AG08396 (cell line): ENCODE measurements at places on chromosomes 6 and 20.

- peak; percentile 56 for DNase-seq
Observed at GRCh38 chr20:56875052-56875659, 246.1 kb downstream of the TFAP2C start.

GRCh38 chr6:41049521-41049920, 3.5 kb upstream of the APOBEC2 start:
- DNase-seq = no peak

- no peak for DNase-seq
Observed at GRCh38 chr6:137568067-137568466, 73.9 kb upstream of the OLIG3 start.

- DNase-seq = no peak
Observed at GRCh38 chr6:159953091-159953601, 15.7 kb upstream of the IGF2R start.

DNA sequence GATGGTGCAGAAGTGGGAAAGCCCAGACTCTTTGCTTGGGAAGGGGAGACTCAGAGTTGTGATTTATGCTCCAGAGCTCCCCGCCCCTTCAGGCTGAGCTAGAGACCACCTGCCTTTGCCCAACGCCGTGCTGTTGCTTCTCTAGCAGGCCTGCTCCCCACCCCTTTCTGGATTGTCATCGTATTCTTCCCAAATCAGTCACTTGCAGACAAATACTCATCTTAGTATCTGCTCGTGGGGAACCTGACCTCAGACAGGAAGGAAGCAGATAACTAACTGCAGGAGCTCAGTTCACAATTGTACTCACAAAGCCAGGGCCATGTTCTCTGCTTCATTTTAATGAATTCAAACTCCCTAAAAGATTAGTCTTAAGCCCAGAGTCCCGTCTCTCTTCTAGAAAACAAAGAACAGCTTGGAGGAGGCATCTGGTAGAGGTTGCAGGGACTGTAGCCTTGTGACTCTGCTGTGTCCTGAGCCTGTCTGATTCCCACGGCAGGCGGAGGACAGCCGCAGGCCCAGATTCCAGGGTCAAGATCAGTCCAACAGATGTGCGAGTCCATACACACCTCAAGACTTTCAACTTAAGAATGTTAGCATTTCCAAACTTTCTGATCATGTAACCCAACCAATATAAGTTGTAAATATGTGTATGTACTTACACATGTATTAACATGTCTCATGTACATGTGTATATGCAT, 57.2 kb upstream of the GGTLC1 start:
- DNase-seq = no peak

- DNase-seq = no peak
Observed at GRCh38 chr6:118578617-118579016, 30.5 kb downstream of the PLN start.

DNA sequence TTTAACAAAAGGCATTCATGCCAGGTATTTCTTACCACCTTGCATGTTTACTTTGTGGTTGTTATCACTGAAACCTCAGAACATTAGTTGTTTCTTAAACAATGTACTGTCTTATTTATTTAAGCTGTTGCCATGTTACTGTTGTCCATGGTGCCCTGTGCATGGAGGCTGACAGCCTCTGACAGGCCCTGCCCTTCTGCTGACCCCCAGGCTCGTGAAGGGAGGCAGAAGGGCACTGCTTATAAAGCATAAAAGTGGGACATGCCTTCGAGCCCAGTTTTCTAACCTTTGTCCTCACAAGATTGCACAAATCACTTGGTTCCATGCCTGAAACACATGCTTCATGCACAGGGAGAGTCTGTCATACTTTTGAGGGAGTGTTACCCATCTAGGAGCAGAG, 46.7 kb upstream of the CLIC5 start:
- DNase-seq = no peak

DNA sequence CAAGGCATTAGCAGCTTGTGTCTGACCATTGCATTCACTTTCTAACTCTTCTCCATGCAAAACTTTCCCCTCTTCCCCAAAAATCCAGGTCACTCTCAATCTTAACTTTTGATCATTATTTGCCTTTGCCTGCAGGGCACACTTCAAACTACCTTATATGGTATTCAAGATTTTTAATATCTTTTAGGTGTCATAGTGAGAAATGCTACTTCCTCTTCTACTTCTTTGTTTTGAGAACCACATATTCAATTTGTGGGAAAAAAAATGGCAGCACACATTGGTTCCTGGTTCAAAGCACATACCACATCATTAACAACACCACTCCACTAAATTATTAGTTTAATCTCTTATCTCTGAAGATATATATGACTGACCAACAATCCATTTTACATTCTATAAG, 1267.0 kb upstream of the CITED2 start:
- DNase-seq = no peak

DNA sequence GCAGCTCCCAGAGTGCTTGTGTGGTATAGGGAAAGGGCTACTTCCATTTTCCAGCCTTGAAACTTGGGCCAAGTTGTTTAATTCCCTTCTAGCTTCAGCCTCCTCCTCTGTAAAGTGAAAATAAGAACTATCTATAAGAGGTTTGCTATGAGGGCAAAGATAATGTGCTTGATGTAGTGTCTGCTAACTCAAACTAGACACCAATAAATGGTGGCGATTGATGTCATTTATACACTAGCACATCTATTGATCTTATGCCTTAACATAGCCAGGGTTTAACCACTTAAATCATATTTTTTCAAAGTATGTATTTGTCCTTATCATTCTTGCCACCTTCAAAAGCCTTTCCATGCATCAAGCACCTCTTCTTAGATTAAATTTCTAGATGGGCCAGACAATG, 55.2 kb downstream of the NEDD9 start:
- no peak for DNase-seq

- peak; percentile 32 for DNase-seq
Observed at GRCh38 chr20:33211817-33212424, 5.2 kb upstream of the BPIFA3 start.

DNA sequence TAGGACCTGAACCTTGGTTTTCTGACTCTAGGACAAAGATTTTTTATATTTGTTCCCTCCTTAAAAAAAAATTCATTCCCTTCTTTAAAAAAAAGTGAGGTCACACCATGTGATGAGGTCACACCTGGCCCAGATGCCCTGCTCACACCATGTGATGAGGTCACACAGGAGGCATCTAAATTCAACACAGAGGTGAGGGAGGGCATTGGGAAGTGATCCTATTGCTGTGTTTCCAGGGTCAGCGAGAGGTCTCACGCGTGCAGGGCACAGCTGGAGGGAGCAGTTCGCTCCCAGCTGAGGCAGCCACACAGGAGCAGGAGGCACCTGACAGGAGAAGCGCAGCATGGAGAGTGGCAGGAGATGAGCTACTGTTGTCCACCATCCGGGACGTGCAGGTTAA, 92.5 kb downstream of the SLC22A23 start:
- DNase-seq = no peak

- DNase-seq = peak; percentile 59
Observed at GRCh38 chr6:42260972-42261371, 43.3 kb upstream of the MRPS10 start.

GRCh38 chr6:150485161-150485958, 114.3 kb upstream of the PLEKHG1 start:
- no peak for DNase-seq

GRCh38 chr20:24452016-24452415, 17.4 kb upstream of the SYNDIG1 start:
- DNase-seq = no peak

DNA sequence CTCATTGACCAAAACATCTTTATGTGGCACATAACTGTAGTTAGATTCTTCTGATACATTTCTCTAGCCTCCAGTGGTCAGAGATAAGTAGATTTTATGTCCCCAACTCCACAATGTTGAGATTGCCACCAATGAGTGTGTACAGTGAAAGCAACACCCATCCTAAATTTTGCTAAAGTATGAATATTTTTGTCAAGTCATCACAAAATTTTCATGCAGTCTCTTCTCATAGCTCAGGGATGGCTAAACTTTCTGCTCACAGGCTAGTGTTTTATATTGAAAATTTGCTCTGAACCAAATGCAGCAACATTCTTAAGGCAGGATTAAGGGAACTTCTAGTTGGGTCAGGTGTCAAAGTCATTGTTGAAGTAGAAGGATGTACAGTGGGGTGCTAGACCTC, 203.6 kb downstream of the NKAIN2 start:
- DNase-seq = no peak

- no peak for DNase-seq
Observed at GRCh38 chr6:36715469-36715868, 17.8 kb downstream of the RAB44 start.

DNA sequence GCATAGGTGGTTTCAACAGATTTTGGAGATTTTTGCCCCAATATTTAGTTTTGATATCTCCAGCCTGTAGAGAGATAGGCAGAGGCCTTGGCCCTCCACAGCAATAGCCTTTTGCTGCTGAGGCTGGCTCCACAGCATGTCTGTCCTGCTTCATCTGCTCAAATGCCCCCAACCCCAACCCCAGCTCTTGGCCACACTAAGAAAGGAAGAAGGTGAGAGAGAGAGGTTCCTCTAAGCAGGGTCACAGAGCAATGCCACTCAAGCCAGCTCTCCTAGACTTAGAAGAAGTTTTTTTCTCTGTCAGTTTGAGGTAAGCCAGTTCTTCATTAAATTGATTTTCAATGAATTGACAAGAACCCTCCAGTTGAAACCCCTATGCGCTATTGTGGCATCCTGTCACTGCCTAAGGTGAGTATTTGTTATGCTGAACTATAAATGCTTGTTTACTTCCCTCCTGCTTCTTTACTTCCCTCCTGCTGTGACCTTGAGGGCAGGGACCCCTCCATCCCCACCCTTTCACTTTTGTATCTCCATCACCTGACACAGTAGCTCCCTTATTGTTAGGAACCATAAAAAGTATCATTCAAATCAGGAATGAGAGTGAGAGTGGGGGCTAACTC, 366.2 kb upstream of the CNR1 start:
- DNase-seq = no peak

DNA sequence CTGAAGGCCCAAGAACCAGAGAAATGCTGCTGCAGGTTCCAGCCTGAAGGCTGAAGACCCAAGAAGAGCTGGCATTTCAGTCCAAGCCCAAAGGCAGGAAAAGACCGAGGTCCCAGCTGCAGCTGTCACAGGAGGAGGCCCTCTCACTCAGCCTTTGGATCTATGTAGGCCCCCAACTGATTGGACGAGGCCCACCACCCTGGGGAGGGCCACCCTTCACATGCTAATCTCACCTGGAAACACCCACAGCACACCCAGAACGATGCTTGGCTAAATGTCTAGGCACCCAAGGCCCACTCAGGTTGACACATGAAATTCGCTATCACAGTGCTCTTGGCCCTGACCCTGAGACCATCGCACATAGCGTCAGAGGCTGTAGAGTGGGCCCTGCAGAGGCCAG, 6.8 kb downstream of the SLCO4A1 start:
- no peak for DNase-seq

GRCh38 chr6:16163535-16164300, 34.8 kb downstream of the MYLIP start:
- DNase-seq = no peak

- no peak for DNase-seq
Observed at GRCh38 chr6:126381498-126381897, 41.6 kb downstream of the CENPW start.

GRCh38 chr6:89357390-89357789, 4.9 kb upstream of the UBE2J1 start:
- no peak for DNase-seq

- no peak for DNase-seq
Observed at GRCh38 chr6:3421791-3422434, 34.9 kb downstream of the SLC22A23 start.

DNA sequence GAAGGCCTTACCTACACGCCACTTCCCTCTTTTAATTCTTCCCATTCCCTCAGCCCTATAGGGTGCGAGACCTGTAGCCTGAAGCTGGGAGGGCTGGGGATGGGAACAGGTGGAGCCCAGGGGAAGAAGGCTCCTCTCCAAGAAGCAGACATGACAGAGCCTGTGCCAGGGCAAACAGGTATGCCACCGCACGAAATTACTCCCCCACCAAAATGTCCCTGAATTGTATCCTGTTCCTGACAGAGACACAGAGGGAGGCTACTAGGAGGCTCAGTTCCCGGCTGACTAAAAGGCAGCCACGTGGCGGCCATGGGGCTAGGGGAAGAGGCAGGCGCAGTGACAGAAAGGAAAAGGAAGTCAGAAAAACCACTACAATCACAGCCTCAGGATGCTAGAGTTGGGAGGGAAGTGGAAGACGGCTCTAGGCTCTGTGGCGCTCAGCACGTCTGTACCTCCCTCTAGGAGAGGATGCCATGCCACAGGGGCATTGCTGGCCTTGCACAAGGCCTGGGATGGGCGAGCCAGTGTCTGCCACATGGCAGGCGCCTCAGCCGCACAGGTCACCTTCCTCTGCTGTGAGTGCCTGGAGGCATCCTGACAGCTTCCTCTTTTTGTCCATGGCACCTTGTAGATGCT, 27.7 kb downstream of the TFEB start:
- no peak for DNase-seq

DNA sequence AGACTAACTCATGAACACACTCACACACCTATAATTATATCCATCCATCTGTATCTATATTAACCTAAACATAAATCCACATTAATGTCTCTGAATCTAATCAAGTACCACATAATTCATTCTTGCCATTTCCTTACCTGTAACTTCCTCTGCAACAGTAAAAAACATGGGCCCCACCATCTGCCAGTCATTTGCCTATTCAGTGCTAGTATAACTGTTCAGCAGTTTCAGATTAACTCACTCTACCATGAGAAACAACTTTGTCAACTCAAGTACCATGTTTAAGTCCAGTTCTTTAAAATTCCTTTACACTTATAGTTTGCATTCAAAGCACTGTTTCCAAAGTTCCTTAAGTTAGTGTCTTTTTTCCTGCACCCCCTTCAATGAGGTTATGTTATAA, 68.8 kb downstream of the LAMP5 start:
- DNase-seq = no peak

- no peak for DNase-seq
Observed at GRCh38 chr20:5146871-5147592, 20.2 kb downstream of the CDS2 start.

- no peak for DNase-seq
Observed at GRCh38 chr6:156880913-156881312, 103.7 kb downstream of the ARID1B start.

DNA sequence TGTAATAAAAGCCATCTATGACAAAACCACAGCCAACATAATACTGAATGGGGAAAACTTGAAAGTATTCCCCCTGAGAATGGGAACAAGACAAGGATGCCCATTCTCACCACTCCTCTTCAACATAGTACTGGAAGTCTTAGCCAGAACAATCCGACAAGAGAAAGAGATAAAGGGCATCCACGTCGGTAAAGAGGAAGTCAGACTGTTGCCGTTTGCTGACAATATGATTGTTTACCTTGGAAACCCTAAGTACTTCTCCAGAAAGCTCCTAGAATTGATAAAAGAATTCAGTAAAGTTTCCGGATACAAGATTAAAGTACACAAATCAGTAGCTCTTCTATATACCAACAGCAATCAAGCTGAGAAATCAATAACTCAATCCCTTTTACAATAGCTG, 14.0 kb upstream of the RUNX2 start:
- no peak for DNase-seq

GRCh38 chr6:131412960-131413830, 159.8 kb upstream of the ARG1 start:
- DNase-seq = no peak

DNA sequence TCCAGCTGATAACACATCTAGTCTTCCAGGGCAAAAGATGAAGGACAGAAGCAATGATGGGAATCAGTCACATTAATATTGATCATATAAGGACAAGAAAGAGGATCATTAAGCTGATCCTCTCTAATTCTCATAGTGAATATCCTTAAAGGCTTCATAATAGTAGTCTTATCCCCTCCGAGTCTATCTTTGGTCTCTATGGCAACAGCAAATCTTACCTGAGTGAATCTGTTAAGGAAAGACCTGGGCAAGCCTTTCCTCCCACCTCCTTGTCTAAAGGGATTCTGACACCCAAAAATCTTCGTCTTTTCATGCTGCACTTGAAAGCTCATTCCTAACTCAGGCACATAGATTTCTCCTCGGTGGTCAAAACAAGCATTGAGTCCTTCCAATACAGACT, 86.4 kb upstream of the LYRM2 start:
- no peak for DNase-seq
